KBM-7 (cell line): ENCODE measurements at places on chromosomes 16 and 17.

- no peak for DNase-seq
These were observed 3.0 kb upstream of the BCAR1 start for GRCh38 chr16:75254359-75254837.

- DNase-seq: peak; percentile 33
These were observed 757 bp downstream of the ORMDL3 start for GRCh38 chr17:39926588-39927100.

DNA sequence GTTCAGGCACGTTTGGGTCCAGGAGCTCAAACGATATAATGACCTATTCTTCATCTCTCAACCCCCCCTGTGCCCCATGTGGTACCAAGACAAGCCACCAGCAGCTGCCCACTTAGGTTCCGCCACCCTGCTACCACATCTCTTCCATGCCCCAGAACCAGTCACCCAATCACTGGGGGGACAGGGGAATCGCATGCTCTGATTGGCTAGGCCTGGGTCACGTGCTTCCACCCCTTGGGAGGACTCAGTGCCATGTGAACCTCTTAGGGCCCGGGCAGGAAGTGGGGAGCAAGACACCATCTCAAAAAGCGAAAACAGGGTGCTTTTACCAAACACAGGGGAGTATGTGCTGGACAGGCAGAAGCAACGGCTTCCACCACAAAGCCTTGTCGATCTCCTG, 91.3 kb downstream of the KATNIP start:
- no peak for DNase-seq

DNA sequence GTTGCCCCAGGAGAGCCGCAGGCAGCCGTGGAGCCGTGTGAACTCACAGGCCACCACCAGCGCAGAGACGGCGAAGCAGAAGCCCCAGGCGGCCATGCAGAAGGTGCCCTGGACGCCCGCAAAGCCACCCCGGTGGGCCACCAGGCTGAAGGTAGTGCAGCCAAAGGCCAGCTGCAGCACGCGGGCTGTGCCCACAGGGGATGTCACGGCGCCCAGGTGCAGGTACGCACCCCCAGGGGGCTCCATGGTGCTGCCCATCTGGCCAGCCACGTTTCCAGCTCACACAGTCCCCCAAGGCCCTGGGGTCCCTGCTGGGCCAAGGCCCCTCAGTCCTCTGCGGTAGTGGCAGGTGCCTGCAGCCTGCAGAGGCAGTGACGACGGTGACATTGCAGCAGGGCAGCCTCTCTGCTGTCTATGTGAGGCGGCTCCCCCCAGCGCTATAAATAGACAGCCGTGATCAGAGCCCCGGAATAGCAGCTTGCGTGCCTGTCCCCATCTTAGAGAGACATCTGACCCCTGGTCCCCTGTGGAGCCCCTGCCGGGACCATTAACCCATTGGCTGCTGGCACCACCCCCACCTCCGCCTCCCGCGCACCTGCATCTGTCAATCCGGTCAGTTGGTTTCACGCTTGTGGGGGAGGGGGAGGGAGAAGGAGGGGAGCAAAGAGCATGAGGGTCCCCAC, 4.5 kb upstream of the PYCR1 start:
- no peak for DNase-seq

DNA sequence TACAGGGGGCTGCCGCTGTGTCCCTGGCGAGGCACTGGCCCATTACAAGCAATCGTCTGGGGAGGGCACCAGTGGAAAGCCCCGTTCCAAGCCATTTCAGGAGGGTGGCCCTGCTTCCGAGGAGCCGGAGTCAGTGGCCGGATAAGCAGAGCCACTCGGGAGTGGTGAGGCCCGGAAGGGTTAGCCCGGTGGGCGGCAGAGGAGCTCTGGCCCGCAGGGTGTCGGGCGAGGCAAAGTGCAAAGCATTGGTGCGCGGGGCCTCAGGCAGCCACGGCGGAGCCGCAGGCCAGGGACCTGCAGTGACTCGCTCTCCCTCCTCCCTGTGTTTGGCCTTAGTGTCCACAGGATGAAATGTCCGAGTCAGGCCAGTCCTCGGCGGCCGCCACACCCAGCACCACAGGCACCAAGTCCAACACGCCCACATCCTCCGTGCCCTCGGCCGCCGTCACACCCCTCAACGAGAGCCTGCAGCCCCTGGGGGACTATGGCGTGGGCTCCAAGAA, 24.6 kb downstream of the NME3 start:
- no peak for DNase-seq

DNA sequence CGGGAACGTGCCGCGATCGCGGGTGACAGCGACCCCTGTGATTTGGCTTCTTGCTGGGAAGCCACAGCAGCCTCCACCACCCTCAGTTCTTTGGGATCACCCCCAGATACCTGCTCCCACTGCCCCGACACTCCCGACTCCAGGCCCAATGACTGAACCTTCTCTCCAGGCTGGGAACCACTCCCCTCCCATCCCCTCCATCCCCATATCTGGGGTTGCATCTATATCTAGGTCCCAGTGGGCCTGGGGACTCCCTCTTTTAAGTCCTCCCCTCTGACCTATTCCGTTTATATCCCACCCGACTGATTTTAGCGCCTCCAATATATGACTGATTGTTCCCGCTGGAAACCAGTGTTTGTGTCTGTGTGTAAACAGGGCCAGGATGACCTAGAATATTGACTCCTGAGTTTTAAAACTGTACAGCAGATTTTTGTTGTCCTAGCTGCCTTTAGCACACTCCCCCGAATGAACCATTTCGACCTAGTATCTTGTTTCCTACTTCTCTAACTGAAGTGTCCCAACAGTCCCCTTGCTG, 667 bp downstream of the PSMD3 start:
- peak; percentile 7 for DNase-seq

- DNase-seq: no peak
These were observed 28.9 kb downstream of the LITAF start for GRCh38 chr16:11557801-11558200.
